ENCODE measurements at places on chromosomes 3 and 15.

GRCh38 chr15:52735231-52736089 is 54.7 kb downstream of the ONECUT1 start:
- DNase-seq = peak; percentile 85

DNA sequence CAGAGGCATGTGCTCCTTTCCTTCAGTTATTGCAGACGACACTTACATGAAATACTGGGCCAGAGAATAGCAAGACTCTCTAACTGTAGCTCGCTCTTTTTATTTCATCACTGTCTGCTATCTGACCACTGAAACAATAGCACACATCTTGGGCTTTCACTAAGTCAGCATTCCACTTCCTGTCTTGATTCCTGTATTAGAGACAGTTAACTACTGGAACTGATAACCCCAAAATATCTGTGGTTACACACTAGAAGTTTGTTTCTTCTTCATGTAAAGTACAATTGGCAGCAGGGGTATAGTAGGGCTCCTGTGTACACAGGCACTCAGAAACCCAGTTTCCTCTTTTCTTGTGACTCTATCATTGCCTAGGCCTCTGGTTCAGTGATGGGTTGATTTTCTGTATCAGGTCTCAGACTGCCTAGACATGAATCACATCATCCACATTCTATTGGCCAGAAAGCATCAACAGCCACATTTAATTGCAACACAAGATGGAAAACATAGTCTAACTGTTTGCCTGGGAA is 230.2 kb upstream of the CD96 start:
- peak; percentile 19 for DNase-seq

GRCh38 chr3:53646723-53647122 is 152.3 kb downstream of the CACNA1D start:
- DNase-seq = no peak

DNA sequence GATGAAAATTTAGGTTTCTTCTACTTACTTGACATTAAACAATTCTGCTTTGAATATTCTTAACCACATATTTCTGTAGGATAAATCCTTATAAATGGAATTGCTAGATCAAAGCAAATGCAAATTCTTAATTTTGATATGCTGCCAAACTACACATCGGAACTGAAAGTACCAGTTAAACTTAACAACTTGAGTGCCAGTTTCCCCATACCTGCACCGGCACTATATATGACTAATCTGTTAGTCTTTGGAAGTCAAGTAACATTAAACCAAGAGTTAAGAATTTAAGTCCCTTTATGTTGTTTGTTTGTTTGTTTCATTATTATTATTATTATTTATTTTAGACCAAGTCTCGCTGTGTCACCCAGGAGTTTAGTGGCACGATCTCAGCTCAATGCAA is 103.9 kb upstream of the AKAP13 start:
- DNase-seq = no peak

- peak; percentile 46 for DNase-seq
Observed at GRCh38 chr3:170419557-170420087, 954 bp downstream of the CLDN11 start.

DNA sequence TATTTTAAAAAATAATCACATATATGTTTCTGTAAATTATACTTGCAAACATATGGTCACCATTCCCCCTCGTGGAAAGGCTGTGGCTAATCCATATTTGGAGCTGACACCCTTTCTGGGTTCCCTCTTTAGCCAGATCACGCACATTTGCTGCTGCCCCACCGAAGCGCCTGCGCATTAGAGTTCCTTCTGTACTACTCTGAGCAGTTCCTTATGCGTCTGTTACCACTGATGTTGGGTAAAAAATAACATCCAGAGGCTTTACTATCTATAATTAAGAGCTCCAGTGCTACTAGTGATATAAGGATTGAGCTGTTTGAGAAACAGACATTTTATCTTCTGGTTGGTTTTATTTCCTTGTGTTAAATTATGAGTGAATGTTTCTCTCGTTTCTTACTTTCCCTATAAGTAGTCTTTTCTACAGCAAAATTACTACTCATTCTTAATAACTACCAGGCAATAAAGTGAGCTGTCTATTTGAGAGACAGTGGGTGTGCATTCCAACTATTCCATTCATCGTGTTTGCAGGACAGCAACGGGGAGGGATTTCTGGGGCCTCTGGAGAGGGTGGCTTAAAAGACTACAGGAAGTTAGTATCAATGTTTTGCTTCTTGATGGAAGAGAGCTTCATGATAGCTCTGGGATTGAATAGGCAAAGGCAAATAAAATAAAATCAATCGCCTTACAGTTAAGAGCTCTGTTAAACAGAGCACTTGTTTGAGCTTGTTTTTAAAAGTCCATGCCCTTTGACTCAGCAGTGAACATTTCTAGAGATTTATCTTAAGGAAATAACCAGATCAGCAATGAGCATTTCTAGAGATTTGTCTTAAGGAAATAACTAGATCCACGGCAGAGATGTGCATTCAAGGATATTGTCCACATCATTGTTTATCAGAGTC is 245.2 kb downstream of the CD47 start:
- DNase-seq = peak; percentile 65

DNA sequence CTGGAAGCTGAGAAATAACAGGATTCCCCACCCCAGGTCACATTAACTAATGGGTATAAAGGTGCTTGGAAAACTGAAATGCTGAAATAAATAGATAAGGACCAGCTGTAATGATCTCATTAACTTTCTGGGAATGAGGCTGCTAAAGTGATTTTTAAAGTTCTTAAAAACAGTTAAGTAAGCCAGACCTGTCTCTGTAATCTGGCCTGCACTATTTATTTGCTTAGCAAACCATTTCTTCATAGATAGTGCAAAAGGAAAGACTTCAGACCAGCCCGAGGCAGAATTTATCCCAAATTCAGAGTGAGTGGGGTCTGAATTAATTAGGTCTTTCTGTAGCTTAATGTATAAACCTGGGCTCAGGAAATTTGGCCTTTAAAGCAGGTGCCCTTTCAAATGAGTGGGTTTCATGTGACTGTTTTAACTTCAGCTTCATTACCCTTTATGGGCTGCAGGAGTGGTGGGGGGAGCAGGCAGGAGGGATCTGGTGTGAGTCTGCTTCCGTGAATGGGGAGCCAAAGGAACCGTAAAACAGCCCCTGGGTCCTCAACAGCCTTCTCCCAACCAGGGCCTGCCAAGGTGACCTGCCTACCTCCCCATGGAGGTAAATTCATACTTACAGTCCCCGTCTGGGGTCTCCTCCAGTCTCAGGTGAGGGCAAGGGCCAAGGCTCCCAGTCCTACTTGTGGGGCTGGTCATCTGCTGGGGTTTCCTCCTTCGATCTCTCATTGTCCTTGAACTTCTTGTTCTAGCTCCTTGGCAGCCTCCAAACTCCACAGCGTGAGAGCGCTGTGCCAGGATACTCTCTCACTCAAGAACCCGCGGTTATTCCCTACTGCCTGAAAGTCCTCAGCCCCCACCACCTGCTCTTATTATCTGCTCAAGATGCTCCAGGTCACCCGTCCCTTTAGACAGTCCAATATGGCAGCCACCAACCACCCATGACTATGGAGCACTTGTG is 31.2 kb downstream of the MAGEF1 start:
- no peak for DNase-seq

- peak; percentile 12 for DNase-seq
Observed at GRCh38 chr3:10703875-10704274, 112.2 kb upstream of the SLC6A11 start.

DNA sequence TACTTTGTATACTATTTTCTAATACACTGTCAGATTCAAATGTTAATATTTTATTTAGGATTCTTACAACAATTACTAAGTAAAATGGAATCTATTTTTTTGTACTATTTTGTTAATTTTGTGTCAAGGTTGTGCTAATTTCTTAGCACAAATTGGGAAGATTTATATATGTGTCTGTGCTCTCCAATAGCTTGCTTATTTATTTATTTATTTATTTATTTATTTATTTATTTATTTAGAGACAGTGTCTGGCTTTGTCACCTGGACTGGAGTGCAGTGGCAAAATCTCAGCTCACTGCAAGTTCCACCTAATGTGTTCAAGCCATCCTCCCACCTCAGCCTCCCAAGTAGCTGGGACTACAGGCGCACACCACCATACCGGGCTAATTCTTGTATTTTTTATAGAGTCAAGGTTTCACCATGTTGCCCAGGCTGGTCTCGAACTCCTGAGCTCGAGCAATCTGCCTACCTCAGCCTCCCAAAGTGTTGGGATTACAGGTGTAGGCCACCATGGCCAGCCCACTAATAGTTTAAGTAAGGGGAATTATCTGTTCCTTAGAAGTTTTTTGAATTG is 34.6 kb downstream of the CTXND1 start:
- DNase-seq = no peak
